Bronchial epithelial cell (primary cell): ENCODE measurements at places on chromosomes 2 and 18. TPM values are rescaled to one million over a fixed set of nuclear protein-coding genes. Genes with fewer than 3 reads are reported as not detected.

DNA sequence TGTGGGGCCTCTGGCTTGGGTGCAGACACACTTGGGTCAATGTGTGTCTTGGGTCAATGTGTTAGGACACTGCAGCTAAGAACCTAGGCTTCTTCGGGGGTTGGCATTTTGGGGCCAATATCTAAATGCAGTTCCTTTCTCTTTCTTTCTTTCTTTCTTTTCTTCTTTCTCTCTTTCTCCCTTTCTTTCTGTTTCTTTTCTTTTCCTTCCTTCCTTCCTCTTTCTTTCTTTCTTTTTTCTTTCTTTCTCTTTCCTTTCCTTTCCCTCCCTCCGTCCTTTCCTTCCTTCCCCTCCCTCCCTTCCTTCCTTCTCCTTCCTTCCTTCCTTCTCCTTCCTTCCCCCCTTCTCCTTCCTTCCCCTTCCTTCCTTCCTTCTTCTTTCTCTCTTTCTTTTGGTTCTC is 57.7 kb upstream of the OSR1 start:
- DNase-seq = no peak

DNA sequence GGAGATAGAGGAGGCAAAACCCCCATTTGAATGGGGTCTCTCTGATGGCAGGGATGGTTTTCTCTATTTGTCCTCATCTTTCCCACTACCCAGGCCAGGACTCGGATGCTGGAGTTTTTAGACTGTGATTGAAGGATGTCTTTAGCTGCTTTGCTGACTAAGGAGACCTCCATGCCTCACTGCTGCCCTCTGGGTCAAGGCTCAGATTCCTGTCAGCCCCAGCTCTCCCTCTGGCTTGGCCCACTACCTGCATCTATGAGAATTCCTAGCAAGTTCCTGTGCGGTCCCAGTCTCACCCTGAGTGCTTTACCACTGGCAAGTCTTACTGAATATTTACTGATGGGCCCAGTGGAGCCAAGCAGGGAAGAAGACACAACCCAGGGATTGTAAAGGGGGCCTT is 184.0 kb downstream of the CELF4 start:
- no peak for DNase-seq

Gene TUBA3D
- total RNA-seq = not detected in 2 replicates

- peak; percentile 49 for DNase-seq
Measured at GRCh38 chr2:69013142-69013839, at the start of gene ANTXR1. TSS of gene ANTXR1 (plus strand) at chr2:69013179. CDS start at chr2:69013500, 321 bp downstream.

GRCh38 chr2:181471783-181472182 is 14.6 kb downstream of the ITGA4 start:
- no peak for DNase-seq

DNA sequence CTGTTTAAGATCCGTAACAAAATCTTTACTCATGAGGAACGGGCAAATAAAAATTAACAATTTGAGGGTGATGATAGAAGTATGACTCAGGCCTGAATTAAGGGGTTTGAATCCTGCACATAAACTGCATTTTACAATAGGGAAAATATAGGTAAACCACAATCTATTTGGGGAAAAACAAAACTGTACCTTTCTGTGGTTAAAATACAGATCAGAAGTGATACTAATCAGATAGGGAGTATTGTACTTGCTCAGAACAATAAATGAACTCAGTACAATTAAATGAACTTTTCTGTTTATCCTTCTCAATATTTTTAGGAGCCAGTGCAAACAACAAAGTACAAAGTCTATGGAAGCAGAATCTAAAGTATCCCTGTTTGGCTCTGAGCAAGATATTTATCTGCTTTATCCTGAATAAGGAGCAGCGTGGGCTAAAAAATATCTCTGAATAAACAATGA is 287.3 kb downstream of the ZNF385B start:
- peak; percentile 22 for DNase-seq
